ENCODE measurements at places on chromosomes 5 and 9. TPM values are rescaled to one million over a fixed set of nuclear protein-coding genes. Genes with fewer than 3 reads are reported as not detected.

Gene SMIM33
- not detected for total RNA-seq

DNA sequence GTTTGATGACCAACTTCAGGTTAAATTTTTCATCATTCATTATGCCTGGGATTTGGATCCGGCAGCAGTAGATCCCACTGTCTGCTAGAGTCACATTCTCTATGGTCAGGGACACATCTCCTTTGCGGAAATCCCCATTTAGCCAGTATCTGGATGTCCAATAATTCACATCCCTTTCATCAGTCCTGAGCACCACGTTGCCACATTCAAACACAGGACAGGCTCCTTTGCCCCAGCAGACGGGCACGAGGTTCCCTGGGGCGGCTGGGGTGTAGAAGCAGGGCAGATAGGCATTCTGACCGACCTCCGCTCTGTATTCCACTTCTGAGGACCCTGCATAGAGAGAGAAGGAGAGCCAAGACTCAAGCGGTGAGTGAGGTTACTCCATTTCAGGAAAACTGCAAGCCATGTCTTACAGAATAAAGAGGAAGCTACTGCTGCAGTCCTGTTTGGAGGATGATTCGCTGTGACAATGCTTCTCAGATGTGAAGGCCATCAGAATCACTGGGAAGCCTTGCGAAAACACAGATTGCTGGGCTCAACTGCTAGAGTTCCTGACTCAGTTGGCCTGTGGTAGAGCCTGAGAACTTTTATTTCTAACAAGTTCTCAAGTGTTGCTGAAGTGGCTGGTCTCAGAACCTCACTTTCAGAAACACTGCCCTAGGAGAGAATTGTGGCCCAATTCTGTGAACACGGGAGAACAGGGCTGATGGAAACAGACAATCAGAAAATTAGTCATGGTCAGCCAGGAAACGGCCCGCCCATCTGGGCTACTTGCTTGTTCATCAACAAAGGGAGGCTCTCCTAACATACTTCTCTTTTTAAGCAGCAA is 2.0 kb downstream of the HAVCR2 start:
- DNase-seq, result no peak

Gene IL3
- not detected for total RNA-seq

Gene PDLIM4
- total RNA-seq, result 27.1 TPM

- no peak for DNase-seq
These were observed 53.6 kb downstream of the GIN1 start for GRCh38 chr5:103066326-103066725.
